ENCODE measurements at places on chromosomes 6 and 20. TPM values are rescaled to one million over a fixed set of nuclear protein-coding genes. Genes with fewer than 3 reads are reported as not detected.

Gene AMD1
- total RNA-seq, result 127 TPM

Gene SOX18
- total RNA-seq, result not detected

Gene TGM3
- not detected for total RNA-seq

- DNase-seq, result no peak
Measured at GRCh38 chr20:13101276-13101675, 92.5 kb downstream of the SPTLC3 start.

DNA sequence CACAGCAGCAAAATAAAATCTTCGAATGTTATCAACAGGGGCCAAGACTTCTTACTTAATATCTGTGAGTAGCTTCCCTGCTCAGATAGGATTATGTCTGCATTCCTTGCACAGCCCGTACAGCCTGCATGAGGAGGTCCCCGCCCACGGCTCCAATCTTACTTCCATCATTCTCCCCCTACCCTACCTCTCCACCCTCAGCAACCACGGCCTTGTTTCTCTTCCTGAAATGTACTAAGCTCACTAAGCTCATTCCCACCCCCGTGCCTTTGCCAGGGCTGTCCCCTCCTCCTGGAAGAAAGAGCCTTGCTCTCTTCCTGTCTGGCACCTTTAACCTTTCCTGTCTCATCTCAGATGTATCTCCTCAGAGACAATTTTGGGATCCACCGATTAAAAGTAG lies 120.4 kb downstream of the BCAS1 start:
- peak; percentile 19 for DNase-seq

All from activated CD4-positive, alpha-beta T cell treated with anti-CD3 and anti-CD28 coated beads for 36 hours (primary cell).